ENCODE measurements at places on chromosomes 1 and 21.

- DNase-seq: peak; percentile 68
These were observed at the start of gene CSTB for GRCh38 chr21:43775795-43776430. Gene CSTB (minus strand): TSS chr21:43776308. CDS start chr21:43776269, 39 bp downstream.

DNA sequence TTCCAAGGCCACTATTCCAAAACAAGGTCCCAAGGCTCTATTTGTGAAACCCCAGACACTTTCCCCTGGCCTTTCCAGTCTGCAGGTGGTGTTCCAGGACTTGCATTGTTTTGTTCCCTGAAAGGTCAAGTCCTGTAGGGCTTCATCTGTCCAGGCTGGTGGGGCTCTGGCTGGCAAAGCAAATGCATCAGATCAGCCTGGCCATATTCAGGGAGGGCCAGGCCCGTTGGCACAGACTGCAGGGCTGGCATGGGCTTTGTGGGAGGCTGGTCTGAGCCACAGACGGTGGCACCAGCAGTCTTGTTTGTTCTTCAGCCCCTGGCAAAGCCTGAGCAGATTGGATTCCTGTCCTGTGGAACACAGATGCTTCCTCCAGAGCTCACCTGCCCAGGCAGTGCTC, 93.0 kb downstream of the SPATA46 start:
- no peak for DNase-seq

GRCh38 chr1:156072251-156072650, 10.0 kb downstream of the MEX3A start:
- no peak for DNase-seq

DNA sequence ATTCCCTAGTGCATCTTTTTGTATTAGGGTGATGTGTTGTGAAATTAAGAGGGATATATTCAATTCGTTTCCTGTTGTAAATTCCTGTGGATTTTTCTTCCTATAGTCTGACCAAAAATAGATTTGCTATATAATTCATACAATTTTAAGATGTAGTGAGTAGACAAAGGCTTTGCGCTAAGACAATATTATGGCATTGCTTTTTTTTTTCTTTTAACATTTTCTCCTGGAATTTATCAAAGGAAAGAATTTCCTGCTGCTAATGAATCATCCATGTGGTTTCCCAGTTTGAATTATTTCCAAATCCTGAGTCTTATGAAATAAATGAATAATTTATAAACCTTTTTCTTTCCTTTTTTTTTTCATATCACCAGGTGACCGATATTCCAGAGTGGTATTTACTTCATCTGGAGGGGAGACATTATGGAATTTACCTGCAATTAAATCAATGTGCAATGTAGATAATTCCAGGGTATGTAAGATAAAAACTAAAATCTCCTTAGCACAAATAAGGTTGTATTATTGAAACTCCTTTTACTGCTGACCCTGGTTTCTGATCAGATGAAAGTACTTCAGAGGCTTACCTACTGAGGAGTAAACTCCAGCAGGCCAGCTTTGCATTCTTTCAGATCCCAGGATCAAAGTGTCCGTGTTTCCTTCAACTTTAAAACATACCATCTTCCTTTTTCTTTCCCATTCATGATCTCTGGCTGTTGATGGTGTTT, 148.4 kb downstream of the TLR5 start:
- DNase-seq: no peak

GRCh38 chr1:182709225-182709764, 24.9 kb upstream of the RGS8 start:
- no peak for DNase-seq

DNA sequence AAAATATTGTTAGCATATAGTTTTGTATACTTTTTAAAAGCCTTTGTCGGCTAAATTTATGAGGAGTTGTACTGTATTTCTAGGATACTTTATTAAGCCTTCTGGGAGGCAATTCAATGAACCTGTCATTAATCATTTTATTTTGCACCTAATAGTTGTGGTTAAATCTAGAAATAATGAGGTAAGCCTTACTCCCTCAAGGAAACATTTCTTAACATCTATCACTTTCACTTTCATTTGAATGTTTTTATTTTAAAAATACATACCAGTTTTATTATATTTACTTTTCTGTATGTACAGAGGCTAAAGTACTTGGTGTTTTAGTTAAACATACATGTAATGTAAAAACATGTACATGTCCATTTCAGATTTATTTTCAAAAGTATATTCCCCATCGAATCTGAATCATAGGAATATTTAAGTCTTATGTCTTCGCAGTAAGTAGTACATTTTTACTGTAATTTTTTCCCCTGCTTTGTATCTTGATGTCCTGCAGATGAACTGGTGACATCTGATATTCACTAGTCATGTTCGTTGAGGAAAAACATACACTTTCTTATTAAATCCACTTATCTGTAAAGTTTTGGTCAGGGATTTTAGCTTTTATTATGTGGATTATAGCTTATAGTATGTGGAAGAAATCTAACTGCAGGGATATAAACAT, 82.8 kb downstream of the DISP1 start:
- DNase-seq: no peak

GRCh38 chr1:155085504-155086127, 7.0 kb downstream of the EFNA3 start:
- DNase-seq: peak; percentile 35

DNA sequence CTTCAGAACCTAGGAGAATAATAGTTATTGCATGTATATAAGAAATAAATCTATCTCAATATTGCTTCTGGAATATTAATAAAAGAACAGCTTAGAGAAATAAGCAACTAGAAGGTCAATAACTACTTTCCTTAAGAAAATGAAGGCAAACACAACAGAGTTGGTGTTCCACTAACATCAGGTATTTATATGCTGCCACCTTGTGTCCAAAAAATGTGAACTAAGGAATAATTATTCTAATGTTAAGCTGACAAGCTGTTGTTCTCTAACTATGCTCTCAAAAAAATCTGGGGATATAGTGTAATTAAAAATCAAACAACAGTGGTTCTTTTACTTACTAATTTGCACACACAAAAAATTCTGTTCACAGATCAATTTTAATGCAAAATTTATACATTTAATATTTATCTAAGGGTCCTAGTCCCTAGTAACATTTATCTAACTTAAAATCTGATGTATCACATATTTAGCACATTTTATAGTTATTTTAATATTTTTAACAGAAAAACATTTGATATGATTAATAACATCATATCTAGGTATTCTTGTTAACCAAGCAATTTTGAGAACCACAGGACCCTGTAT, 39.6 kb downstream of the UCHL5 start:
- DNase-seq: no peak

DNA sequence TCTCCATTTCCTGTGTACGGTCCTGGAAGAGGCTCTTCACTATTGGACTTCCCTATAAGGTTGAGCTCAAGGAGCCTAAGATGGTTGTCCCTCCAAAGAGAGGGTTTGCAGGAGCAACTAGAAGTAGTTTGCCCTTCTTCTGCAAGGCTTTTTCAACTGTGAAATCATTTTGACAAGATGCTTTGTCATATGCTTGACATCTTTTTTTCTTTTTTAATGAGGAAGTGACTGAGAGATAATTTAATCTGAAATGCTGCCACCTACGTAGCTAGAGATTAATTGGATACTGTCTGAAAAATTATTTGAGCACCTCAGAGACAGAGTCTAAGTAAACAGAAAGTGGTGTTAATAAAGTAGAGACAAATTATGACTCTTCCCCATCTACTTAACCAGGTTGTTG, 97.0 kb downstream of the CHRM3 start:
- DNase-seq: no peak

DNA sequence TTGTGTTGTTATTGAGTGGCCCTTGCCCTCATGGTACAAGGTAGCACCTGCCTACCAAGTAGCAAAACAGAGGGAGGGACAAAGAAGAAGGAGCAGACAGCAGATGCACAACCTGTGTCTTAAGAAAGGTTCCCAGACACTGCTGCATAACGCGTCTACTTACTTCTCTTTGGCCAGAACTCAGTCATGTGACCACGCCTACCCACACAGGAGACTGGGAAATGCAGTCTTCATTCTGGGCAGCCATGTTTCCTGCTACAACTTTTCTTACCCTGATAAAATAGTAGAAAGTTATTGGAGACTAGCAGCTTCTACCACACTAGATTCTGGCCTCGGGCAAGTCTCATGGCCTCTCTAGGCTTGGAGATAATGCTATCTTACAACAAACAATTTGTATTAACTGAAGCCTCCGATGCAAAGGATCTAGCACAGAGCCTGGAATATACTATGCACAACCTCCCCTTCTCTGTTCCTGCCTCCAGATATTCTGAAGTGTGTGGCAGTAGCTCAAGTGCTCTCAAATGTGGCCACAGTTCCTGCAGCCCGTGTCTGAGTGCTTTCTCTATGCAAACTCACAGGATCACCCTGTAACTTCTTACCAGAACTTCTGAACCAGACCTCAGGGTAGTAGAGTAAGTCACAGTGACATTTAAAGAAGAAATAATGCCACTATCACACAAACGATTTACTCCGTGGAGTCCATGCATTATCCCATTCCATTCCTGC, 34.1 kb upstream of the BTG2 start:
- DNase-seq: no peak

- no peak for DNase-seq
These were observed 164.4 kb upstream of the ZRANB2 start for GRCh38 chr1:71245246-71245645.

DNA sequence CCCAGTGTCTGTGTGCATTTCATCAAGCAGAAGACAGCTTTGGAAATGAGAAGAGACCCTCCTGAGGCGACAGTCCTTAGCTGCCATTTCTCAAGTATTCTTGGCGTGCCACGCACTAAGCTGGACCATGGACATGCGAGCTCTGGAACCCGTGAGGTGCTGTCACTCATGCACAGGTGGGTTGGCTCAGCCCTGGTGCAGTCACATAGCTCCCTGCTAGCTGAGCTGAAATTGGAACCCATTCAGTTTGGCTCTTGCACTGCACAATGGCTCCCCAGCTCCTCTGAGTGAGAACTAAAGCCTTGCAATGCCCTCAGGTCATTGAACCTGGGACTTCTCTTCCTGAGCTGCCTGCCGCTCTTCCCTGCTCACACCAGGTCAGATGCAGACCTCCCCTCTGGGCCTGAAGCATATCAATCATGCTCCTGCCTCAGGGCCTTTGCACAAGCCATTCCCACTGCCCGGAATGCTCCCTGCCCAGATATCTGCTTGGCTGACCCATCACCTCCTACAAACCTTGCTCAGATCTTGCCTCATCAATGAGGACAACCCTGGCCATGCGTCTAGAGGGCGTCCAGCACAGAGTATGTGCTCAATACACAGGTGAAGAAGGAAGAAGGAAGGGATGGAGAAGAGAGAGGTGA, 6.3 kb upstream of the SRARP start:
- no peak for DNase-seq

- no peak for DNase-seq
These were observed 29.0 kb upstream of the ARID1A start for GRCh38 chr1:26666855-26667254.
